ENCODE measurements at places on chromosomes 12 and 14.

DNA sequence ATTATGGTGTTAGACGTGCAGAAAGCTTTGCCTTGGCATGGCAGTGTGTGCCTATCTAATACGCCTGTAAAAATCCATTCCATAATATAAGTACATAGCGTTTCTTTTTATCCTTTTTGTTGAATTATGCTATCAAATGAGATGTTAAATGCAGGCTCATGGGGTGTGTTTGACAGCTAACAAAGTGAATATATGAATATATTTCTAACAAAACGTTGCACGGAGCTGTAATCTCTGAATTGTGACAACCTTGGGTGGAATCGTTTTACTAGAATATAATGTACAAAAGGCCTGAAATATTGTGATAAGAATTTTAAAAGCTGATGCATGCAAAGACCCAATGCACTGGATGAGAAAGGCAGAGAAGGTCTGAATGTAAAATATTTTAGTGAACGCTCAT, 763.7 kb upstream of the TMEM132C start:
- DNase-seq: no peak

GRCh38 chr12:132711080-132711843, 620 bp downstream of the PGAM5 start:
- DNase-seq: no peak

DNA sequence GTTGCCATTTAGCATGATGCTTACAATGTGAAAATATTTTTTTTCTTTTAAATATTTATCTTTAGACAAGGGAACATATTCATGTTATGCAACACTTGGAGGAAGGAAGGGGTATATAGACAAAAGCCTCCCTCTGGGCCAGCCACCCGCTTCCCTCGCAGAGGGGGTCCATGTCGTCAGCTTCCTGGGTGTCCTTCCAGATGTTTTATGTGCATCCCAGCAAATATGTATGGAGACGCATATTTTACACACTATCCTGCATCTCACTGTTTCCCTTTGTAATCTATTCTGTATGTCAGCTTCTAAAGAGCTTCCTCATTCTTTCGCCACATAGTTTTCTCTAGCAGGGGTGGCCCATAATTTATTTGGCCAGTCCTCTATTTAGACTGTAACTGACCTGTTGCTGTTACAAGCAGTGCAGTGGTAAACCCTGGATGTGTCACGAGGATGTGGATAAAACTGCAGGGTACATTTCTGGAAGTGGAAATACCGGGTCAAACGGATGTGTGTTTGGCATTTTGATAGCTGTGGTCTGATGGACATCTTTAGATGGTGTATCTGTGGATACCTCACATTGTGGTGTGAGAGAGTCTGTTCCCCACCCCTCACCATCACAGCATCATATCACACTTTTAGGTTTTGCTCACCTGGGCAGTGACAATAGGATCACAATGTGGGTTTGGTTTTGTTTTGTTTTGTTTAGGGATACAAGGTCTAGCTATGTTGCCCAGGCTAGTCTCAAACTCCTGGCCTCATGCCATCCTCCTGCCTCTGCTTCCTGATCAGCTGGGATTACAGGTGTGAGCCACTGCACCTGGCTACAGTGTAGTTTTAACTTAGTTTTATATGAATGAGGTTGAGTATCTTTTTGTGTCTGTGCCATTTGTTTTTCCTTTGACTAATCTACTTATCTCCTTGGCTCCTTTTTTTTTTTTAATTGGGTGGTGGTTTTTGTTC, 31.6 kb downstream of the FAM222A start:
- DNase-seq: peak; percentile 6

DNA sequence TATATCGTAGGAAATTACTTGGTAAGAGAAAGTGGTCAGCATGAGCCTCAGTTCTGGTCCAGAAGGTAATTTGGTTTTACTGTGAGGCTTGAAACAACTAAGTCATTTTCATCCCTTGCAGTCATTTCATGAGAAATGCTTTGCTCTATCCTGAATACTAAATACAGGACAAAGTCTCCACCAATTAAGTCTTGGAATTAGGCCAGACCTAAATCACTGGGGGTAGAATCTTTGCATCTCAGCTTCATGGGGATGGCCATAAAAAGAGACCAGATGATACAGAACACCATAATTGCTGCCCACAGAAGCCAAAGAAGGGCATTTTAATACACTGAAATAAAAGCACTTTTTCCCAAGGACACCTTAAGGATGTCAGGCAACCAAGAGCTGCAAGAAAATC, 277.9 kb upstream of the DCN start:
- DNase-seq: no peak

- peak; percentile 90 for DNase-seq
These were observed 4.4 kb downstream of the ITGA7 start for GRCh38 chr12:55703288-55703687.

DNA sequence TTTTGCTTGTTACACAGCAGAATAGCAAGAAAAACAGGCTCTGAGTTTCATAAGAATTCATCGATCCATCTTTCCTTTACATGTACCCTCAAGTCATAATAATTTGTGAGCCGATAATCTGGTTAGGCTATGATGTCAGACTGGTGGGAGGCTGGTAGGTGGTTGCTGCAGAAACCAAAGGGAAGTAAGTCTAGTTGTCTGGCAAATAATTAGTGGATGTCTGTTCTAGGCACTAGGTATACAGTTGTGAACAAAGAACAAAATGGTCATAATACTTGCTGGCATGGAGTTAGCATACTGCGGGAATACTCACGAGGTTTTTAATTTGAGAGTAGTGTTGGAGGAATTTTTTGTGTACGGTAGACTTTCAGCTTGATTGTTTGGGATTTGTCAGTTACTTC, 8.8 kb downstream of the SUSD6 start:
- DNase-seq: no peak

DNA sequence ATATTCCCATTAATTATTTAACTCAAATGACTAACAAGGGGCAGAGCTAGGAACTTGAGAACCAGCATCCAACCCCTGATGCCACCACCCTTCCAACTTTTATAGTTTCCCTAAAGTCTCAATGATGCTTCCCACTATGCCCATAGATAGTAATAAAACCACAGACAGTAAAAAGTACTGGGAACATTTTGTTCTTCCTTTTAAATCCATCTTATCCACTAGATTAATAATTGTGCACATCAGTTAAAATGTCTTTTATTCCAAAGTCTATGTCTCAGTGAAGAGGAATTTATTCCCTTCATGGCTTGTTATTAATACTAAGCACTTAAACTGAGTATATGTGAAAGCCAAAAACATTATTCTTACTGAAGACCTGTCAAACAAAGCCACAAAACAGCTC, 45.8 kb downstream of the SINHCAF start:
- no peak for DNase-seq

DNA sequence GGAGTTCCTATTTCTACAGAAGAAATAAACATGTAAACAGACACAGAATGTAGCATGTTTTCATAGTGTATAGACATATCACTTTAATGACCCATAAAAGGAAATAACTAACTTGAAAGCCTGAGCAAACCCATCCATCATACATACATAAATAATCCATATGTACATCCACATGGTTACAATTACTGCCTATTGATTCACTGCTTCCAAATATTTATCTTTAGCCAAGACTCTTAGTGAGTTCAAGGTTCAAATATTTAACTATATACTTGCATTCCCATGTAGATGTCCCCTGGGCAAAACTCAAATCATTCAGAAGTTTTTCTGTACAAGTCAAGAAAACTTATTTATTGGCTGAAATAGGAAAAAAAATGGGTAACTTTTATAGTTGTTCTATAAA, 95.4 kb downstream of the CCER1 start:
- no peak for DNase-seq

DNA sequence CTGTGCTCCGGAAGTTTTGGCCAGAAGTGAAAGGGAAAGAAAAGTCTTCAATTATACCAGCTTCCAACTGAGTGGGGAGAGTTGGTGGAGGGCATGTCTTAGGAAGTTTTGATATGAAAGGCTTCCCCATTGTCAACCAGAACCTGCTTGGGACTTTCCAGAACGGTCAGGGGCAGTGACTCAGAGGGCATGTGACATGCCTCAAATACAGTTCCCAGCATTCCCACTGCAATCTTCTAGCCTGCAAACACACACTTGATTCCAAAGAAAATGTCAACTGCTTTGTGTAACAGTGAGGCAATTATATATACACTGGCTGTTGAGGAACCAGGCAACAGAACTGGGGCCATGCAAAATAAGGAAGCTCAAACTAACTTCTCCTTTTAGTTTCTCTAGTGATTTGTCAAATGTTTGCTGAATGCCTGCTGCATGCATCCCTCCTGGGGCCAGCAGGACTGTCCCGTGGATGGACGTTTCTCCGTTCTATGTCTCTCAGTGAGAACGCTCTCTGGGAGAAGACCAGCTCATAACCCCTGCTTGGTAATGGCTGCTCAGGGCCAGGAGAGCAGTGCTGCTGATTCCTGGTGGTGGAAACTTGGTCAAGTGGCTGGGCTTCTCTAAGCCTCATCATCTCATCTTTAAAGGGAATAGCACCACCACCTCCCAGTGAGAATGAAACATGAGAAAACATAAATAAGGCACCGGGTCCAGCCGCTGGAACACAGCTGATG, 18.3 kb downstream of the SLC25A47 start:
- DNase-seq: no peak

GRCh38 chr12:113667676-113668356, 196.1 kb upstream of the LHX5 start:
- no peak for DNase-seq

DNA sequence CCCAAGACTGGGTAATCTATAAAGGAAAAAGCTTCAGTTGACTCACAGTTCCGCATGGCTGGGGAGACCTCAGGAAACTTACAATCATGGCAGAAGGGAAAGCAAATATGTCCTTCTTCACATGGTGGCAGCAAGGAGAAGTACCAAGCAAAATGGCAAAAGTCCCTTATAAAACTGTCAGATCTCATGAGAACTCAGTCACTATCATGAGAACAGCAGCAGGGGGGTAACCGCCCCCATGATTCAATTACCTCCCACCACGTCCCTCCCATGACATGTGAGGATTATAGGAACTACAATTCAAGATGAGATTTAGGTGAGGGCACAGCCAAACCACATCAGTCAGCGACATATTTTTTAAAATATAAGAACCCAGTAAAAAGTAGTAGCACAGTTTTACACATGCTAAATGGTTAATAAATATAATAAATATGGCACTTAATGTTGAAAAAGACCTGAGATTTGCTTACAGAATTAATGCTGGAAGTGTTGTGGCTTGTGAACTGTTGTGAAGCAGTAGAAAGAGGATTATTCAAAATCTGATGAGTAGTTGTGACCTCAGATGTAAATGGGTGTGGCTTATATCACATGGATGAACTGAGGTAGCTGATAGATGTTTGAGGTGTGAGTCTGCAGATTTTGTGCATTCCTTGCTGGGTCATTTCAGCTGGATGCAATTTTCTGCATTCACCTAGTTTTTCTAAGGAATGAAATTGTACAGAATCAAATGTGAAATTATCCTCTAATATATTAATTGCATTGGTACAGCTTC, 46.9 kb upstream of the CHPT1 start:
- no peak for DNase-seq

- DNase-seq: peak; percentile 27
These were observed 602 bp downstream of the CHFR start for GRCh38 chr12:132886529-132887477.

GRCh38 chr12:119692997-119693396, 25.1 kb downstream of the PRKAB1 start:
- DNase-seq: peak; percentile 46
